ENCODE measurements at places on chromosomes 7 and 10.

- no peak for DNase-seq
Observed at GRCh38 chr7:24727154-24728120, 29.8 kb downstream of the GSDME start.

DNA sequence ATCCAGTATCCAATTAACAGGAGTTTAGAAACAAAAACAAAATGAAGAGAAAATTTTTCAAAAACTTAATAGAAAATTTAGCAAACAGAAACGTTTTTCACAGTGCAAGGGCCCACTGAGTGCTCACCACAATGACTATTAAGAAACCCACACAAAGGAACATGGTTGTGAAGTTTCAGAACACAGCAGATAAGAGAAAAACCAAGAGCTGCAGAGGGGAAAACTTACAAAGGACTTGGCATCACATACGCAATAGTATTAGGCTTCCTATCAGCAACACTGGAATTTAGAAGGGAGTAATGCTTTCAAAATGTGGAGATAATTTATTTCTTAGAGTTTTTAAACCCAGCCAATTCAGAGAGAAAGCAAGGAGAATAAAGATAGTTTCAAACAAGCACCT is 1.7 kb upstream of the C7orf25 start:
- no peak for DNase-seq

- DNase-seq, result no peak
Observed at GRCh38 chr7:96495751-96496216, 173.9 kb upstream of the SLC25A13 start.

DNA sequence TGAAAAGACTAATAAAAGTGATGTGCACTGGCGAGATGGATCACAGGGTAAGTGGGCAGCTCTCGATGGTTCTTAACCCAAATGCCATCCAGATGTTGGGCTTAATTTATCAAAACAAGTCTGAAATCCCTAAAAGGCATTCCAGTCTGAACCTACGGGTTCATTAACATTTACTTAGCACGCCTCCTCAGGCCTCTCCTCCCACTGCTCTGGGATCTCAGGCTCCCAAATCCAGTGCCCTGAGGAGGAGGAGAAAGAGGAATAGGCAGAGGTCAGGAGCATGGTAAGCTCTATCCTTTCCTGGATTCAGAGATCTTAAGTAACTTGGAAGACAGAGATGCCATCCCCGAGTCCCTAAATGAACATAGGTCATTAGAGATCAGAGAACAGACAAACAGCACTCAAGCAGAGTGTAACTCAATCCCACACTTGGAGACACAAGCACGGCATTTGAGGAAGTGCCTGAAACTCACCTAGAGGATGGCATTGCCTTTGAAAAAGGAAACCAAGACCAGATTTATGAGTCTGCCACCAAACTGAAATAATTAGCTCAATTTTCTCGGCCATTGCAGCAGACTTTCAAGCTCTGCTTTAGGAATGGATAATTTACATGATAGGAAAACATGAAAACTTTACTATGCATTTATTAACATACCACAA is 140.9 kb downstream of the CXCL12 start:
- DNase-seq, result no peak

DNA sequence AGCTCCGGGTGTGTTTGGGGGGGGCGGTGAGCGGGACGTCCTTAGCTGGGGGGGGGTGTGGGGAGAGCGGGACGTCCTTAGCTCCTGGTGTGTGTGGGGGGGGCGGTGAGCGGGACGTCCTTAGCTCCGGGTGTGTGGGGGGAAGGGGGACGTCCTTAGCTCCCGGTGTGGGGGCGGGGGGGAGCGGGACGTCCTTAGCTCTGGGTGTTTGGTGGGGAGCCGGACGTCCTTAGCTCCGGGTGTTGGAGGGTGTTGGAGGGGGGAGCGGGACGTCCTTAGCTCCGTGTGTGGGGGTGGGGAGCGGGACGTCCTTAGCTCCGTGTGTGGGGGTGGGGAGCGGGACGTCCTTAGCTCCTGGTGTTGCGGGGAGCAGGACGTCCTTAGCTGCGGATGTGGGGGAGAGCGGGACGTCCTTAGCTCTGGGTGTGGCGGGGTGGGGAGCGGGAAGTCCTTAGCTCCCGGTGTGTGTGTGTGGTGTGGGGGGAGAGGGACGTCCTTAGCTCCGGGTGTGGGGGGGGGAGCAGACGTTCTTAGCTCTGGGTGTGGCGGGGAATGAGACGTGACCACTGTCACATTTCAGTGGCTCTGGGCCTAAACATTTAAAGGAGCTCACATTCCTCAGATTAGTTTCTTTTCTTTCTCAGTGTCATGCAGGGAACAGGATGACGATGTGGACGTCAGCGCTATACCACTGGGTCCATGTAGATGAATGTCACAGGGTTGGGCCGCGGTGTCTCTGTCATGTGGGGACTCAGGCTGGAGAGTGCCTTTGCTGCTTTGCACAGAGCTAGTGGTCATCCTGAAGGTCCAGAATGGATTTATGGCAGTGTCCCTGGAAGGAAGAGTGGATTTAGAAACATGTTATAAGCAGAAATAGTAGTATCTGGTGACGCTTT is 7.5 kb downstream of the DYNC2I1 start:
- DNase-seq, result no peak

GRCh38 chr7:14858410-14858809 is 44.1 kb downstream of the DGKB start:
- no peak for DNase-seq

DNA sequence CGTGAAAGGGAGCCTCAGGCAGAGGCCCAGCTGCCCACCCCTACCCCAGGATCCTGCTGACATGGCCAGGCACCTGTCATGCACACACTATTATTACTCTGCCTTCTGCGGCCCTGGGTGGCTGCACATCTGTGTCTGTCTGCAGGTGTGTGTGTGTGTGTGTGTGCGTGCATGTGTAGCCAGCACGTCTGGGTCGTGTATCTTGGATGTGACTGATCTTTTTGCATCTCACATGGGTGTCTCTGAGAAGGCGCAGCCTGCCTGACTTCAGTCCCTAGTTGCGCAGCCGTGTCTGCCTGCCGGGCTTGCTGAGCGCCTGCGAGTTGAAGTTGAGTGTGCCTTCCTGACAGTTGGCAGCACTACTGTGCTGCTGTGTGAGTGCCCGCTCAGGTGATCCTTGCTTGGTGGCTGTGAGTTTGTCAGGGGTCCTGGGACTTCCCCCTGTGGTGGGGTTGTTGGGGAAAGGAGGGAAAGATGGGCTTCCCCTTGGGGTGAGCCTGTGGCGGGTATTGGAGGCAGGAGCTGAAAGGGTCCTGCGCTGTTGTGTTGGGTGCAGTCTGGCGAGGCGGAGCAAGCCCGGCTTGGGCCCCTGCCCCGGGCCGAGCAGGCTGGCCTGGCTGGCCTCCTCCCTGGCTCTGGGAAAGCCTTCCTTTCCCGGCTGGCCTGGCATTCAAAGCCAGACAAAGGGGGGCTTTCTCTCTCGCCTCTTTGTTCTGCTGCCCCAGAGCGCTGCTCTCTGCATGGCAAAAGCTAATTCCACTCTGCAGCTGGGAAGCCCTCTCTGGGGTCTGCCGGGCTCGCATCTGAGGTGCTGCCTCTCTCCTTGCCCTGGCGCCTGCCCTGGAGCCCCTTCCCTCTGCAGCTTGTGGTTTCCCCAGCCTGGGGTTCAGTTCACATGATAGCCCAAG is 4.9 kb downstream of the TRIM8 start:
- DNase-seq, result no peak

- DNase-seq, result no peak
Observed at GRCh38 chr10:50545846-50546245, 77.9 kb downstream of the SGMS1 start.

- no peak for DNase-seq
Observed at GRCh38 chr10:47056247-47056510, 145.0 kb downstream of the PTPN20 start.

DNA sequence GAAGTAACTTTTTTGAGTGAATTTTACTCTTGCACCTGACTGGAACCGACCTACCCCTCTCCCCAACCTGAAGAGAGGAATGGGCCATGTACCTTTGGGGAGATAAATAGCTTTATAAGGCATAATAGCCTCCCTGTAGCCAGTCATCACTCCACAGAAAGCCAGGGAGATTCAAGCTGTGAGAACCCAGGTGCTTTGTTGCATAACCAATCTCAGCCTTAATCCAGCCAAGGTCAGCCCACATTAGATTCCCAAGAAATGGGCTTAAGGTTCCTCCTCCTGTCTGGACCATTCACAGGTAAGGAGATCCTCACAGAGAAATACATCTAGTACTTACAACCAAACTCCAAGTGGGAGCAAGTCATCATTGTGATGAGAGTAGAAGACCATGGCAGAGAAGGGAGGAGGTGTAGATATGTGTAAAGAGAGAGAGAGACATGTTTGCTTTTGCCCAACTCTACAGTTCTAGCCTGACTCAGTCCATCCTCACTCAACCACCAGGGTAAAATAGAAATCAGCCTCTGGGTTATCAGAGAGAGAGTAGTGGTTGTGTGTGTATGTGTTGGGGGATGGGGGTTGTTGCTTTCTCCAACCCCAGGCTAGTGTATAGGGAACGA is 23.6 kb downstream of the SKIDA1 start:
- no peak for DNase-seq

- no peak for DNase-seq
Observed at GRCh38 chr10:19468413-19468812, 347.8 kb upstream of the PLXDC2 start.

All from NCI-H1694 treated with DMSO at 0.1 percent for 48 hours (cell line).